Suprapubic skin (tissue), 4 donors: ENCODE measurements at places on chromosomes 13 and 19. TPM values are rescaled to one million over a fixed set of nuclear protein-coding genes. Genes with fewer than 3 reads are reported as not detected.

- no peak for DNase-seq
Observed at GRCh38 chr19:38900202-38900629, 447 bp downstream of the NFKBIB start.

Gene ZNF444
- total RNA-seq, result 24.9 TPM

DNA sequence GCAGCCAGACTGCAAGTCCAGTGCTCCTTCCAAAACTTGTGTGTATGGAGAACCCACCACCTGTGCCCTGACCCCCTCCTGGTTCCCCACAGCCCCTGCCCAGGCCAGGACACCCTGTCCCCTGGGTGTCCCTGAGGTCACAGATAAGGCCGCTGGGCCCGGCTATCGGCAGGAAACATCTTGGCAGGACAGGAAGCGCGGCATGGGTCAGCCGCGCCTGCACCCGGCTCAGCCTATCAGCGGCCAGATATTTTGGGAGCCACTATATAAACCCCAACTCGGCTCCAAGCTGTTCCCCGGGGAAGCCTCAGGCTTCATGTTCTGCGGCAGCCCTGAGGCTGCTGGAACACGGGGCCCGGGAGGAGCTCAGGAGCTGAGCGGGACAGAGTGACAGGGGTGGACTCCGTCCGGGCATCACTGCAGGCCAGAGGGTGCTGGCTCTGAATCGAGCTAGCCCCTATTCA, 60.8 kb downstream of the AP1M1 start:
- peak; percentile 82 for DNase-seq

Gene F2RL3
- total RNA-seq, result 0.57 TPM

Gene PLK5
- not detected for total RNA-seq

Gene TINCR
- total RNA-seq, result 255 TPM

- DNase-seq, result peak; percentile 25
Observed at GRCh38 chr19:7326105-7326877, 22.4 kb upstream of the ARHGEF18 start.
